Stimulated activated CD4-positive, alpha-beta T cell treated with anti-CD3 and anti-CD28 coated beads, Interleukin-15, amount 100 ng/mL, for 1 hour (primary cell): ENCODE measurements at places on chromosomes 16 and 17.

GRCh38 chr17:74513987-74514631 lies 17.2 kb downstream of the CD300LB start:
- DNase-seq, result no peak

DNA sequence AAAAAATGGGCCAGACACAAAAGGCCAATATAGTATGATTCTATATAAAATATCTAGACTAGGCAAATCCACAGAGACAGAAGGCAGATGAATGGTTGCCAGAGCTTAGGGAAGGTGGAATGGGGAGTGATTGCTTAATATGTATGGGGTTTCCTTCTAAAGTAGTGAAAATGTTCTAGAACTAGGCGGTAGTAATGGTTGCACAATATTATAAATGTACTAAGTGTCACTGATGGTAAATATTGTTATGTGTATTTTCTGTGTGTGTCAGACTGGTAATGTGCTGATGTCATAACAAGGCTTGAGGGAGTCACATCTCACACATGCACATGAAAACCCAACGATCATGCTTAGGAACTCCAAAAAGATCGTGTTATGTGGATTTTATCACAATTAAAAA lies 106.9 kb upstream of the SIAH1 start:
- DNase-seq, result no peak

DNA sequence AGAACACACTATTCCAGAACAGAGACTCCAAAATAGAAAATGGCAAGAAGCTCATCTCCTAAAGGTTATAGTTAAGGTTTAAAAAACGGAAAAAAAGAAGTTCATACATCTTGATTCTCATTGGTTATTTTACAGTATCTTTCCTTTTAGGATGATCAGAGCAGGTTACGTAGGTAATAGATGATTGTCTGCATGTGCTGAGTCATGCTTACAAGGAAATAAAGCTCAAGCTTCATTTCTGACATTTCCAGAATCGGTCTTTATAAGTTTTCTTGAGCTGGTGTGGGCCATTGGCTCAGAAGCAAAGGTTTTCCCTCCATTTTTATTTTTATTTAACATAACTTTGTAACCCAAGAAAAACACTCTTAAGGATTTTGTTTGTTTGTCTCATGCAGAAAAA lies 1030.3 kb upstream of the CDH8 start:
- no peak for DNase-seq

DNA sequence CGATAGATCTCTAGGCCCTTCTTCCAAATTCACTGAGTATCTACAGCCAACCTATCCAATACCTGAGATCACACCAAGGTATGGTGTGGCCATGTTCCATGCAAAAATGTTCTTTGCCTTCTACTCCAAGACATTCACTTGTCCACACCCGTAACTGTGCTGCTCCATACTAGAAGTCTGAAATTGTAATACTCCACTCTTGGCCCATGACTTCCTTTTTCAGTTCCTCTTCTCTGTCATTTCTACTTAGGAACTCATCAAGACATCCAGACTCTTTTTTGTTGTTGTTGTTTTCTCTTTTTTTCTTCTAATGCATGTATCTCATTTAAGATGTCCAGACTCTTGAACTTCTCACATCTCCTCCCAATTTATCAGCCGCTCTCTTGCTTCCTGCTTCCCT lies 42.5 kb upstream of the KSR1 start:
- no peak for DNase-seq

DNA sequence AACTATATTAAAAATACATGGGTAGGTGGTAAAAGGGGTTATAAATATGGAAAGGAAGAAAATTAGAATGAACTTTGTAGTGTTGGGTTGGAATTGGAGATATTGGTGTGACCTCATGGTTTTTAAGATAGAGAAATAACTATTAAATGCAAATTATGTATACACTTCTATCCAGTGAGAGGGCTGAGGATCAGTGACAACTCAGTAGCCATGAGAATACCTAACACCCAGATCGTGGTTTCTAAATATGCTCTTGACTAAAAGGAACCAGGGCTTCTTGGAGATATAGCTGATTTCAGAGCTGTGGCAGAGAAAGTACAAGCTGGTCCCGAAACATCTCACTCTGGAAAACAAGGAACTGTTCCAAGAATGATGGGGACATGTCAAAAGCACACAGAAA lies 44.4 kb downstream of the SLC6A4 start:
- no peak for DNase-seq

- DNase-seq, result no peak
These were observed 51.2 kb upstream of the CHMP6 start for GRCh38 chr17:80940171-80941123.

GRCh38 chr17:20206591-20206990 lies 197.4 kb downstream of the SPECC1 start:
- DNase-seq, result no peak

- DNase-seq, result peak; percentile 10
These were observed 930 bp downstream of the SPNS2 start for GRCh38 chr17:4499431-4500190.

GRCh38 chr16:10756574-10756973 lies 12.9 kb downstream of the NUBP1 start:
- DNase-seq, result no peak

DNA sequence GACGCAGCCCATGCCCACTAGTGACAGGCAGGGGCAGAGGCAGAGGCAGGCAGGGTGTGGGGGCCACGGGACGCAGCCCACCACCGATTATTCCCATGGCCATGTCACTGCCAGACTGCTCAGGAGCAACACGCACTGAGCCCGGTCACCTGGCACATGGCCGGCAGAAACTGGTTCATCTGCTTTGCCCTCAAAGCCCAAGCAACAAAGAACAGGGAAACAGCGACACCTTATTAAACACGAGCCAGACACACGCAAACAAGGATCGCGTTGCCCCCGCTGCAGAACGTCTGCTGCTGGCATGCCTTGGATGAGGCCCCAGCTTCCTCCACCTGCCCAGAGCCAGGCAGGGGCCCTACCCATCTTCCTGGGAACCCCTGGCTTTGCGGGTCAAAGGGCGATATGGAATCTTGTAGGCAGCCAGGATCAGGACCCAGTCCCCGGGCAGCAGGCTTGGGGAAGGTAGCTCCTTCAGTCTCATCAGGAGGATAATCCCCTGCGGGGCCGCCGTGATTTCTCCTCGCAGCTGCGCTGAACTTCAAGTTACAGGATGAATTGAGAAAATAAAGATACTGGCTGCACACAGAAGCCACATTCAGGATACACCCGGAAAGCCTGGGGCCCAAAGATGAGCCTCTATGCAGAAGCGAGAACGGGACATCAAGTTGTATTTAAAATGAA lies 4.8 kb downstream of the TBC1D16 start:
- DNase-seq, result no peak

DNA sequence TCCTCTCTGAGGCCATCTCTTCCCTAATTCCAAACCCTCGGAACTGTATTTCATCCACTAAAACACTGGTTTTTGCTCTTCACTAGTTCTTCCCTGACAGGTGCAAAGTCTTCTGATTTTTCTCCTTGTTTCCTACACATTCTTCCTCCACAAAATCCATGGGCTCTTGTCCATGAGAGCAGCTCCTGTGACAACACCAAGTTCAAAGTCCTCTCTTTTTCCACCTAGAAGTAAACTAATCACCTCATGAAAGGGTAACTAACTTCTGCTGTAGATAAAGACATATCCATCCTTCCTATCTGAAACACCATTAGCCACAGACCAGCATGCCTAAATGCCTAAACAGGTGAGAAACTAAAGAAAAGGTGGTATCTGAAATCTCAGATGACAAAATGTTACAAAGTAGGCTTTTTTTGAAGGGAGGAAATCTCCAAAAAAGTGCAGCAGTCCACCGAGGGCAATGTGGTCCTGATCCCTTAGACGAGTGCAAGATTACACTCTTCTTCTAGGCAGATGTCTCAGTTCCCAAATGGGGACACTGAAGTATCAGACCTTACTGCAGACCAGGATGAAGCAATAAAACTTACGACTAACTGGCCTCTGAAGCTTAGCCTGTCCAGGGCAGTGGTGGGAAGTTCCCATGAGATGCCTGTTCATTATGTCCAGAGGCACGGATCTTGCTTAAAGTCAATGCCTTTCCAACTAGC lies 2.8 kb downstream of the PIP4K2B start:
- no peak for DNase-seq

DNA sequence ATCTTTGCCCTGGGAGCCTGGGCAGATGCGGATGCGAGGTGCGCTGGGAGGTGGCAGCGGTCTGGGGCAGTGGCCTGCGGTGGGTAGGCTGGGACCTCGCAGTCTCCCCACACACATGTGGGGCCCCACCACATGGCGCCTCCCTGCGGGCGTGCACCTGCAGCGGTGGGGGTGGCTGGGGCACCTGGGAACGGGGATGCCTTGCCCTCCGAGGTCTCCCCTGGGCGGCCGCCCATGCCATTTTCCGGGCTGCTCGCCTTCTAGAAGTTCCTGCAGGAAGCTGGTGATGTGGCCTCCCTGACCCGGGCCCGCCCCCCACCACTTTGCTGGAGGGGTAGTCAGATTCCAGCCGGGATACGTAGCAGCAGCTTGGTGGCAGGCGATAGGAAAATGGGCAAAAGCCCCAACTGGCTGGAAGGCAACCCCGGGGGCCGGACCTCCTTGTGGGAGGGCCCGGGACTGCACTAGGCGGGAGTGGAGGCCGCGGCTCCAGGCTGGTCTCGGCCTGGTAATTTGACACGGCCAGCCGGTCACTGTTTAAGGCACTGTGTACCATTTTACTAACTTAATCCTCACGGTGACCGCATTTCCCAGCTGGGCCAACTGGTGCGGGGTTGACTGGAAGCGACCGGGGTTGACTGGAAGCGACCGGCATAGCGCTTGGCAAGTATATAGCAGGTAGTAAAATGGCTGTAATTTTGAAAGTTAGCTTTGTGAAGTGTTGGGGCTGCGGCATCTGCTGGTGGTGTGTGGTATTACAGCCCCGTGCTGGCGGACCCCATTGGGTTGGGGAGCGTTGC lies 38.5 kb downstream of the IGF2BP1 start:
- peak; percentile 18 for DNase-seq
